ENCODE measurements at places on chromosomes 6 and 20. TPM values are rescaled to one million over a fixed set of nuclear protein-coding genes. Genes with fewer than 3 reads are reported as not detected.

Gene SNAP91
- 2.6 TPM for polyA plus RNA-seq

Gene CYP24A1
- not detected for polyA plus RNA-seq

Gene KCNG1
- 0.35 TPM for polyA plus RNA-seq

Gene DDR1
- 8.0 TPM for polyA plus RNA-seq

Gene HSPA12B
- 5.7 TPM for polyA plus RNA-seq

Gene CNBD2
- polyA plus RNA-seq, result 28.4 TPM

Gene TENT5A
- 4.4 TPM for polyA plus RNA-seq

Gene NKX2-2
- polyA plus RNA-seq, result not detected

Gene GRM1
- not detected for polyA plus RNA-seq

Gene SIRPA
- polyA plus RNA-seq, result 10.7 TPM

Gene SLC24A3
- polyA plus RNA-seq, result 0.37 TPM

Gene GJA10
- not detected for polyA plus RNA-seq

Gene PBOV1
- not detected for polyA plus RNA-seq

Gene TMEM74B
- 2.1 TPM for polyA plus RNA-seq

Gene OPRM1
- not detected for polyA plus RNA-seq

Gene GPX5
- not detected for polyA plus RNA-seq

Gene OPN5
- not detected for polyA plus RNA-seq

Gene PCK1
- 0.05 TPM for polyA plus RNA-seq

Gene EYA4
- 0.05 TPM for polyA plus RNA-seq

Gene EPM2A
- 4.9 TPM for polyA plus RNA-seq

Gene LY6G6D
- polyA plus RNA-seq, result not detected

Gene MLN
- polyA plus RNA-seq, result not detected

Gene MTRF1L
- 20.0 TPM for polyA plus RNA-seq

Gene MLIP
- polyA plus RNA-seq, result 0.10 TPM

Gene SPATA25
- 0.46 TPM for polyA plus RNA-seq

Gene MRPS18A
- polyA plus RNA-seq, result 34.3 TPM

Gene MYLIP
- 21.2 TPM for polyA plus RNA-seq

Gene DNAH8
- 0.51 TPM for polyA plus RNA-seq

Gene OR12D1
- not detected for polyA plus RNA-seq

Gene CPNE5
- 11.9 TPM for polyA plus RNA-seq

Gene TNFRSF6B
- polyA plus RNA-seq, result 28.1 TPM
